ENCODE measurements at places on chromosomes 5 and 9.

DNA sequence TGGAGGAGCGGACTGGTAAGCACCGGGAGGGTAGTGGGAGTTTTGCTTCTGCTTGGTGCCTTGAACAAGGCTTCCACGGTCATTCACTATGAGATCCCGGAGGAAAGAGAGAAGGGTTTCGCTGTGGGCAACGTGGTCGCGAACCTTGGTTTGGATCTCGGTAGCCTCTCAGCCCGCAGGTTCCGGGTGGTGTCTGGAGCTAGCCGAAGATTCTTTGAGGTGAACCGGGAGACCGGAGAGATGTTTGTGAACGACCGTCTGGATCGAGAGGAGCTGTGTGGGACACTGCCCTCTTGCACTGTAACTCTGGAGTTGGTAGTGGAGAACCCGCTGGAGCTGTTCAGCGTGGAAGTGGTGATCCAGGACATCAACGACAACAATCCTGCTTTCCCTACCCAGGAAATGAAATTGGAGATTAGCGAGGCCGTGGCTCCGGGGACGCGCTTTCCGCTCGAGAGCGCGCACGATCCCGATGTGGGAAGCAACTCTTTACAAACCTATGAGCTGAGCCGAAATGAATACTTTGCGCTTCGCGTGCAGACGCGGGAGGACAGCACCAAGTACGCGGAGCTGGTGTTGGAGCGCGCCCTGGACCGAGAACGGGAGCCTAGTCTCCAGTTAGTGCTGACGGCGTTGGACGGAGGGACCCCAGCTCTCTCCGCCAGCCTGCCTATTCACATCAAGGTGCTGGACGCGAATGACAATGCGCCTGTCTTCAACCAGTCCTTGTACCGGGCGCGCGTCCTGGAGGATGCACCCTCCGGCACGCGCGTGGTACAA lies 556 bp downstream of the PCDHGC3 start:
- DNase-seq: peak; percentile 60

- peak; percentile 32 for DNase-seq
Measured at GRCh38 chr5:138824924-138825863, 49.9 kb downstream of the LRRTM2 start.

GRCh38 chr5:127705120-127705892 lies 2.1 kb downstream of the CCDC192 start:
- no peak for DNase-seq

GRCh38 chr9:107833295-107833694 lies 343.7 kb upstream of the KLF4 start:
- DNase-seq: no peak

GRCh38 chr9:97695995-97696802 lies 941 bp downstream of the XPA start:
- no peak for DNase-seq

GRCh38 chr5:44619875-44620610 lies 188.7 kb upstream of the MRPS30 start:
- no peak for DNase-seq

DNA sequence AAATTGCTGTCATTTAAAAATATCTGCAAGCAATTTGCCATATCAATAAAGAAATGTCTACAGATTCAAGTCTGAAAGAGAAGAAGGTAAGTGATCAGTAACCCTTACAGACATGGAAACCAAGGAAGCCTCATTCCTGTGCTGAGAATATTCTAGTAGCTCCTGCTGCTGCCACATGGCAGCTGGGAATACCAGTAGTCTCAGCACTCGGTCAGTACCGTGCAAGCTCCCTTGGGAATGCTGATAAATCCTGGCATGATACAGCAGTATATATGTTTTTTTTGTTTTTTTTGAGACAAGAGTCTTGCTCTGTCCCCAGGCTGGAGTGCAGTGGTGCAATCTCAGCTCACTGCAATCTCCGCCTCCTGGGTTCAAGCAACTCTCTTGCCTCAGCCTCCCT lies 27.9 kb downstream of the NANS start:
- no peak for DNase-seq

- no peak for DNase-seq
Measured at GRCh38 chr9:68702493-68702892, 2.5 kb upstream of the PIP5K1B start.

DNA sequence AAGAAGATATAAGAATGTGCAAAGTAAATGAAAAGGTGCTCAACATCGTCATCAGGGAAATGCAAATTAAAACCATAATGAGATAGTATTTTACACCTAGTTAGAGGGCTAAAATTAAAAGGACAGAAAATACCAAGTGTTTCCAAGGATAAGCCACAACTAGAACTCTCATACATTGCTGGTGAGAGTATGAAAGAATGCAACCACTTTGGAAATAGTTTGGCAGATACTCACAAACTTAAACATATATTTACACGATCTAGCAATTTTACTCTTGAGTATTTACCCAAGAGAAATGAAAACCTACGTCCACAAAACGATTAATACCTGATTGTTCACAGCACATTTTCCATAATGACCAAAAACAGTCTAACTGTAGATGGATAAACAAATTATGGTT lies 51.5 kb downstream of the AOPEP start:
- no peak for DNase-seq

DNA sequence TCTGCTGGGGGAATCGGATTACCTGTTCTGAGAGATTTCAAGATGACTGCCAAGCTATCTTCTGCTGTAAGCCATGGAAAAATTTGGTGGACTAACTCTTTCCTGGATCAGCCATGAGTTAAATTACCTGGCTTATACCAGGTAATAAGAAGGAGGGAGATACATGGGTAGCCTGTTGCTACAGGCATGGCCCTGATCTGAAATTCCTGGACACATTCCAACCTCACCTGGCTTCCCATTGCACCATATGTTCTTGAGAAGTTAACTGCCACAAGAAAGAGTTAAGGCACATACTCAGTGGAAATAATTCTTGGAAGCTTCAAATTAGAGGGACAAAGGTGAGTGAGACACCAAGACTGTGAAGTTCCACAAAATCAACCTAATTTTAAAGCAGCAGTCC lies 371.3 kb downstream of the ACTL7B start:
- DNase-seq: no peak

- DNase-seq: no peak
Measured at GRCh38 chr5:10229306-10230048, 20.2 kb downstream of the ATPSCKMT start.

DNA sequence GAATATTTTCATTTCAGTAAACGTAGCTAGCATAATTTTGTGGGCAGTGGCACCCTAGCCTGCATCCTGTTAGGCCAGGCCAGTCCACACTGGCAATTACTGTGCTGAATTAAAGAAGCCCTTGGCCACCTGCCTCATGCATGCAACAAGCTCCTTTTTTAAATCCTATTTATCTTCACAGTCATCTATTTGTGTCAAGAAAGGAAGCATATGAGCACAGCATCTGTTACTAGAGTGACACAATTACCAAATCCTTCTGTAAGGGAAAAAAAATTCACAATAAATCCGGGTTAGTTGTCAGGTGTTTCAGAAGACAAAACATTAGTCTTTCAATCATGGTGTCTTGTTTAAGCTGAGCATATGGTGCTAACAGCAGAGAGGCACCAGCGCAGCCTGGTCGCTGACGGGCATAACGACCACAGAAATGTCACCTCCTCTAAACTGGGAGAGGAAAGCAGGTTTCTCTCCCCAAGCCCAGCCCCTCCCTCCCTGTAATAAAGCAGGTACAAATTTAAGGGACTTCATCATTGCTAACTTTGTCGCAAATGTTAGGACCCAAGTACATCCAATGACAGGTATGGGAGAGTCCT lies 520.6 kb downstream of the CTNND2 start:
- no peak for DNase-seq
